ENCODE measurements at places on chromosomes 4 and X.

GRCh38 chr4:36330796-36331195 lies 49.4 kb downstream of the DTHD1 start:
- H3K36me3 ChIP-seq: no peaks in the 10 kb centered on the region
- no peak for DNase-seq
- H3K4me1 ChIP-seq: peaks cover 8% of the 10 kb centered on the region
- no peak overlapping the region for H3K4me3 ChIP-seq
- no peak overlapping the region for H3K27ac ChIP-seq

- no peaks in the 10 kb centered on the region for H3K27me3 ChIP-seq
- H3K36me3 ChIP-seq: no peaks in the 10 kb centered on the region
- H3K27ac ChIP-seq: no peak overlapping the region
- no peak for DNase-seq
- no peaks in the 10 kb centered on the region for H3K4me1 ChIP-seq
- H3K4me3 ChIP-seq: no peak overlapping the region
Observed at GRCh38 chr4:13137390-13137789, 346.8 kb downstream of the RAB28 start.

GRCh38 chr4:7956270-7956808 lies 16.7 kb upstream of the AFAP1 start:
- H3K27ac ChIP-seq: no peak overlapping the region
- H3K4me1 ChIP-seq: peaks cover 14% of the 10 kb centered on the region

DNA sequence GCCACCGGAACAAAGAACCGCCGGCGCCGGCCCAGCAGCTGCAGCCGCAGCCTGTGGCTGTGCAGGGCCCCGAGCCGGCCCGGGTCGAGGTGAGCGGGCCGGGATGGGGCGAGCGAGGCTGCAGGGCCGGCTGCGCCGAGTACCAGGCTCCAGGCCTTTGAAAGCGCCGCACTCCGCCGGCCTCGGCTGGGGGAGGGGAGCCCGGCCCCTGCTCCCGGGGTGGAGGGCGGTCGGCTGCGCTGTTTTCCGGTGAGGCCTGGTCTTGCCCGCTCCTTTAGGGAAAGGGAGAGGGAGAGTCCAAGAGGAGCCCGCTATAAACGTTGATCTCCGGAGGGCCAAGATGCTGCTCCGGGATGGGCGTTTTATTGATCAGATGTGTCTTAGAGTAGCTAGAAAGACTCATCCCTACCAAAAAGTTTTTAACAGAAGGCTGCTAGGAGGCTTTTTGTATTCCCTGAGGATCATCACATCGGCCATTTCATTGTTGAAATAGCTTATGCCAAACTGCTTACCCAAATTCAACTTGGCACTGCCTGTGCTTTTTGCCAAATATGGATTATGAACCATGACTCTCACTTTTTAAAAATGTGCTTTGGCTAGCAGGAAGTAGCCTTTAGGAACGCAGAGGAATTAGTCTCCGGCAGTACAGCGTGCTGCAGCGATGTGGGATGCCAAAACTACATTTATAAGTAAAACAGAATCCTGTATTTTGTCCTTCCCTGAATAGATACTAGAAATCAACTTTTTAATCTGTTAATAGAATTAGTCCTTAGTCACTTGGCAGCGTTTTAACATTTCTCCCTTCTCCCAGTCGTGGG lies 760 bp downstream of the TMEM165 start:
- peak overlapping the region; percentile 79 for H3K4me3 ChIP-seq
- no peaks in the 10 kb centered on the region for H3K27me3 ChIP-seq
- peaks cover 6% of the 10 kb centered on the region for H3K36me3 ChIP-seq
- peaks cover 34% of the 10 kb centered on the region for H3K4me1 ChIP-seq

DNA sequence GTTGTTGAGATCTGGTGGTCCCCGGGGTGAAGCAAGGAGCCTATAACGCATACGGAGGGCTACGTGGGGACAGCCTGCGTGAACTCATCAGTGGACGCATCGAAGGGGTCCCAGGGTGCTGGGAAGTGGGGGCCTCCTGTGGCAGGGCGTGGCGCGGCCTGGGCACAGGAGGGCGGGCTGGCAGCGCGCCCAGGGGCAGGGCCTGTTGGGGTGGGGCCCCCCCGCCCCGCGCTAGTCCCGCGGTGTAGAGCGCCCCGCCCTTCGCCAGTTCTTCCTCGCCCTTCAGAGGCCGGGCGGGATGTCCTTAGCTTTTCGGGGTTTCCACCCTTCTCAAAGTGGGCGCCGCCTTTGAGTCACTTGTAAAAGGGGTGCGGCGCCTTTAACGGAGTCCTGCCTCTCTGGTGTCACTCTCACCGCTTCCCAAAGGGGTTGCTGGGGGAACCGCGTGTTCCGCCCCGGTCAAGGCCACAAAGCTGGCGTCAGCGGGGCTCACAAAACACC lies 632 bp downstream of the PLP2 start:
- H3K27ac ChIP-seq: peak overlapping the region; percentile 62
- H3K4me1 ChIP-seq: peaks cover 42% of the 10 kb centered on the region
- peak overlapping the region; percentile 81 for H3K4me3 ChIP-seq
- DNase-seq: peak; percentile 83
- H3K27me3 ChIP-seq: no peaks in the 10 kb centered on the region
- H3K36me3 ChIP-seq: peaks cover 24% of the 10 kb centered on the region

DNA sequence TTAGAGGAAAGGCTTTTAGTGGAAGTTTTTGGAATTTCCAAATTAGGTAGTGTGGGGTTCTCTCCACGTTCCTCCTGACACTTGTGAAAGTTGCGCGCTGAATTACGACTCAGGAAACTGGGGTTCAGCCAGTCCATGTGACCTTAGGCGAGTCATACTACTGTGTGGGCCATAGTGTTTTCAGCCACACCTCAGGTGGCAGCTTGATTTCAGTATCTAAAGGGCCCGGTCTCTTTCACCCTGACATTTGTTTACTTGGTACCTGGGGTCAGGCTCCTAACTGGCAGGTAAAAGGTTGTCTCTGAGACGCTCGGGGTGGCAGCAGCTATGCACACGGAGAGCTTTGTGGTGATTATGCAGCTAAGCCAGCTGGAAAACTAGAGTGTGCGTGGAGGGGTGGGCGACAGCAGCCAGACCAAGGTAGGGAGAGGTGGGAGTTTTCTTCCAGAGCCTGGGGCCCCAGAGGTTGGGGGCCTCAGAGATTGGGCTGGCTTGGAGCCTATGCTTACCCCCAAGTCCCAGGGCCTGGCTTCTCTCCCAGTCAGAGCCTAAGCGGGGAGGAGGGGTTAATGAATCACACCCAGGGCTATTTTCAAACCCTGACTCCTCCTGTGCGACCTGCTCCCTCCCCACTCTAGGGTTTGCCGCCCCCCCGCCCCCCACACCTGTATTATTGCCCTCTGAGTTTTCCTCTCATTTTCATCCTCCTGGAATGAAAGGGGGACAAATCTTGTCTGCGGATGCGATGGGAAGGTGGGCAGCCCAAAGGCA lies 47.2 kb downstream of the STARD8 start:
- H3K4me3 ChIP-seq: peak overlapping the region; percentile 33
- H3K27me3 ChIP-seq: peaks cover 19% of the 10 kb centered on the region
- no peak for DNase-seq
- H3K36me3 ChIP-seq: no peaks in the 10 kb centered on the region
